Endodermal cell (in vitro differentiated cells): ENCODE measurements at places on chromosomes 4 and X. TPM values are rescaled to one million over a fixed set of nuclear protein-coding genes. Genes with fewer than 3 reads are reported as not detected.
A peak's percentile ranks its signal among the peaks of the same experiment; 100 is the strongest.

DNA sequence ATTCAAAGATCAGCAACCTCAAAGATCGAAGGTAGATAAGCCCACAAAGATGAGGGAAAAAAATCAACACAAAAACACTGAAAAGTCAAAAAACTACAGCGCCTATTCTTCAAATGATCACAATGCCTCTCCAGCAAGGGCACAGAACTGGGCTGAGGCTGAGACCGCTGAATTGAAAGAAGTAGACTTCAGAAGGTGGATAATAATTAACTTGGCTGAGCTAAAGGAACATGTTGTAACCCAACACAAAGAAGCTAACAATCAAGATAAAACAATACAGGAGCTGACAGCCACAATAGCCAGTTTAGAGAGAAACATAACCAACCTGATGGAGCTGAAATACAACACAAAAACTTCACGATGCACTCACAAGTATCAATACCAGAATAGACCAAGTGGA is 231.1 kb downstream of the STPG2 start:
- no peak overlapping the region for H3K27ac ChIP-seq
- H3K36me3 ChIP-seq = no peaks in the 10 kb centered on the region
- no peaks in the 10 kb centered on the region for H3K4me1 ChIP-seq
- no peak for DNase-seq
- H3K27me3 ChIP-seq = no peaks in the 10 kb centered on the region

DNA sequence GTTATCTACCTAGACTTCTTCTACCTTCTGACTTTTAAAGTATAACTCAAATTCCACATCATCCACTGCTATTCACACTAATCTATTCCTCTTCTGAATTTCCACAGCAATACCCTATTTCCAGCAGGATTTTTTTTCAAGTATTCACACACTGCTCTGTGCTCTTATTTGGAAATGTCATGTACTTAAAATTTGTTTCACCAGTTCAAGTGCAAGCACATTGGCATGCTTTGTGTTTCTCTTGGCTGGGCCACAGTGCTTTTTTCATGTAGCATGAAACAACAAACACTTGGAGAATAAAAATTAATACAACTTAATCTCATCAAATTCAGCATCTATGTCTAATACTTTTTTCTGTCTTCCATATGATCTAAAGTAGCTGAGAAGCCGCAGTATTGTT is 161.8 kb upstream of the PCDH18 start:
- DNase-seq = no peak
- H3K27me3 ChIP-seq = peaks cover 20% of the 10 kb centered on the region
- no peak overlapping the region for H3K27ac ChIP-seq
- H3K36me3 ChIP-seq = no peaks in the 10 kb centered on the region

GRCh38 chr4:164871673-164872072 is 5.3 kb upstream of the APELA start:
- no peaks in the 10 kb centered on the region for H3K36me3 ChIP-seq
- DNase-seq = no peak
- peaks cover 5% of the 10 kb centered on the region for H3K4me1 ChIP-seq
- H3K27ac ChIP-seq = no peak overlapping the region
- peak overlapping the region; percentile 3 for H3K4me3 ChIP-seq

GRCh38 chrX:32571579-32571978 is 639.8 kb downstream of the DMD start:
- no peaks in the 10 kb centered on the region for H3K4me1 ChIP-seq
- H3K27me3 ChIP-seq = no peaks in the 10 kb centered on the region
- H3K36me3 ChIP-seq = no peaks in the 10 kb centered on the region
- DNase-seq = no peak

The IQCM gene
- not detected in 3 replicates for total RNA-seq

The SPARCL1 gene
- 0.68 to 1.0 TPM (median 0.99 TPM) in 3 replicates for total RNA-seq
